Islet precursor cell (in vitro differentiated cells): ENCODE measurements at places on chromosomes 3 and 15.

DNA sequence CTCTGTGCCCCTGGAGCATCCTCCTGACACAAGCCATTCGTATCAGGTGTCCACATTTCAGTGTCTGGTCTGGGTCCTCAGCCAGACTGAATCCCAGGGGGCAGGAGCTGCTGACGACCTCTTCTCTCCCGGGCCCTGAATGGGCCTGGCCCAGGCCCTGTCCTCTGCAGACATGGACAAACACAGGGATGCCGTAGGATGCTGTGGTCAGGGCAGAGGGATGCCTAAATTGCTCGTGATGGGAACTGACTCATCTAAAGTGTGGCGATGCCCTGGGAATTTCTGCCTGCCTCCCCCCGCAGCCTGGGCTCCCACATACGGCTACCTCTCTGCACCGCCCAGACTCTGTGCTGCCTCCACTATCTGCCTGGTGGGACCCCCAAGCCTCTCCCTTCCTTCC, 58.5 kb upstream of the CTSH start:
- DNase-seq: peak; percentile 77

- DNase-seq: peak; percentile 59
Measured at GRCh38 chr15:94206463-94207167, 24.7 kb upstream of the MCTP2 start.

DNA sequence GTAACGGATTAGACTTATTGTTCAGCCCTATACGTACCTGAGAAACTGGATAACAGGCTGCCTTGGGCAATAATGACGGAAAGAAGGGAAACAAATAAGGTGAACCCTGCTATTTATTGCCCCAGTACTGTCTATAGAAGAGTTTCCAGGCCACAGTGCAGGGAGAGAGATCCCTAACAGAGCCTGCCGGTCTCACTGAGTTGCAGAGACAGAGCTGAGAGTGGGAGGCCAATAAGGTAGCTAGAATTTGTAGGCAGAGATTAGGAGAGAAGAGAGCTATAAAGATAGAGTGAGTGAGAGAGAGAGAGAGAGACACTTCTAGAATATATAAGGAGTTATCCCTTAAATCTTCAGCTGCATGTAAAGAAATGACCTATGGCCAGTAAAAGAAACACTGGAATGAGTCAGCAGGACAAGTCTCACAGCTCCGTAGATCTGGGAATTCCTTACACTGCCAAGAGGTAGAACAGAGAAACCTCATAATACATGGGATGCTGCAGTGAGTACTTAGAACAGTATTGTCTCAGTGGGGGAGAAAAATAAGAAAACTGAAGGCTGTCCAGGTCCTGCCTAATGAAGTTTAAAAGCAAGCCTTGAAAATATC, 51.8 kb downstream of the ST3GAL6 start:
- DNase-seq: peak; percentile 57

- DNase-seq: peak; percentile 29
Measured at GRCh38 chr15:101049282-101049681, 130.1 kb downstream of the LRRK1 start.

GRCh38 chr3:136141891-136142290, 54.2 kb downstream of the MSL2 start:
- no peak for DNase-seq

DNA sequence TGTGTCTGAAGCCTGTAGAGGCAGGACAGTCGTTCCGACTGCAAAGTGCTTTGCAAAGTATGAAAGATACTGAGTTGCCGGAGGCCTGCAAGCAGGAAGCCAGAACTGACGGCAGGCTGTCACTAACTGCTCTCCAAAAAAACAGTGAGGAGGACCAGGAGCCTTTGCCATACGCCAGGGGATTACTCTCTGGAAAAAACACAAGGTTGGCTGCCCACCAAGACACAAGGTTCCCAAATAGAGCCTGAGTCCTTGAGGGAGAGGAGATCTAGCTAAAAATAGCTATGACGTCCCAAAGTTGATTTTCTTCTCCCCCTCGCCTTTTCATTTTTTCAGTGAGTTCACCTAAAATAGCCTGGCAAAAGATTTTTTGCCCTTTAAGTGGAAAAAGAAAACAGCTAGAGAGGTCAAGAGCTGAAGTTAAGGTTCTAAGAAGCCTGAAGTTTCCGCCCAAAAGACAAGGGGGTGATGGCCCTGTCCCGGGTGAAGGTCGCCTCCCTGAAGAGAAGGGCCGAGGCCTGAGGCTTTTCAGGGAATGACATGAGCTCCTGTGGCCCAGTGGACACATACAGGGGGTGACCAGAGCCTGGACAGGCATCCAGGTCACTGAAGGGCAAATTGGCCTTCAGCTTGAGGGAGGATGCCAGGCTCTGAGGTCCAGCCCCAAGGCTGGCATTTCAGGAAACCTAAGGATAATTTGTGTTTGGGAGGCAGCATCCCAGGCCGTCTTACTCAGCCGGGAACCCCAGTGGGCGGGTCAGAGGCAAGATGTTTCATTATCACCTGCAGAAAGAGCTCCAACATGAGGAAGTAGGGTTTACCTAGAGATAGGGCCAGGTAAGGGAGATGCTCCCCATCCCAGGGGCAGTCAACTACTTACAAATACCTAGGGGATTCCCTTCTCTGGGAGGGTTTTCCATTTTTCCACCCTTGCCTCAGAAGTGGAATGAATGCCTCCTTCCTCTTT, 44.9 kb upstream of the DGKG start:
- DNase-seq: no peak

- no peak for DNase-seq
Measured at GRCh38 chr3:186588632-186589031, 18.1 kb downstream of the DNAJB11 start.

DNA sequence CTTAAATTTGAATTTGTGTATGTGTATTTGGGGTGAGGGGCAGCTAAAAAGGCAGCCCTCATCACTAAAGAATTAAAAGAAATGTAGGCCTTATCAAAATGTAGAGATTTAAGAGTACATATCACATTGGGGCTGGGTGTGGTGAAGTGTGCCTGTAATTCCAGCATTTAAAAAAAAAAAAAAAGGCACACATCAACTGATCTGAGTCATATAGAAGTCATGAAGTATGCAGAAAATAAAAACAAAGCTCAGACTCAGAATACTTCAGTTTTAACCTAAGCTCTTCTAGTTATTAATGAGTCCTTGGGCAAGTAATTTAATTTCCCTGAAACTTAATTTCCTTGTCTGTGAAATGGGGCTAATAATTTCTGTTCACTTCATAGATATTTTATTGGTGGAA, 31.6 kb downstream of the SLC24A1 start:
- DNase-seq: no peak

DNA sequence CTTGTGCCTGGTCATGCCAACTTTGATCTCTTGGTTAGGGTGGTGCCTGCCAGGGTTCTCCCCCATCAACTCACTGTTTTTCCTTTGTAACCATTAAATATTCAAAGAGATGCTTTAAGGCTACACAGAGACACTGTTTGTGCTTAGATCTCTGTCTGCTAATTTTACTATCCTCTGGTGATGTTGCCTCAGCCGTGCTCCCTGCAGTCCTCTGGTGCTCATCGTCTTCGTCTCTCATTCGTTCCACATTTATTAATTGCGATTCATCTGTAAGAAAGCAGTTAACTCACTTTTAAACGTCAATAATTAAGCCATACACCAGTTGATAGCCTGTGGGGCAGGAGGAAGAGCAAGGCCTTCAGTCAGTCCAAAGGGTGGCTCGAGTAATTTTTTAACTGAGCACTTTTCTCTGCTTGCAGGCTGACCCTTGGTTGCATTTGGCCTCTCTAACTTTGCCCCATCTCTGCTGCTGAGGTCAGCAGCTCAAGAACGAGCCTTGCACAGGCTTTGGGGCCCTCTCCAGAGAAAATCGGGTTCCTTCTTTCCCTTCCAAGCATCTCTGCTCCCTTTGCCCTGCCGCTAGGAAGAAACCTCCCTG, 62.9 kb downstream of the KLF15 start:
- no peak for DNase-seq

- DNase-seq: no peak
Measured at GRCh38 chr3:10315771-10316344, 5.1 kb downstream of the SEC13 start.

- DNase-seq: no peak
Measured at GRCh38 chr3:13080026-13080425, 6.8 kb upstream of the IQSEC1 start.
